ENCODE measurements at places on chromosomes 2 and 18.
A peak's percentile ranks its signal among the peaks of the same experiment; 100 is the strongest.

GRCh38 chr18:31973929-31974546 is 31.1 kb upstream of the TRAPPC8 start:
- DNase-seq: no peak

- peak; percentile 60 for DNase-seq
Observed at GRCh38 chr2:102187496-102188150, 800 bp downstream of the IL1RL2 start.

- DNase-seq: no peak
Observed at GRCh38 chr2:12895017-12895416, 178.3 kb downstream of the TRIB2 start.

DNA sequence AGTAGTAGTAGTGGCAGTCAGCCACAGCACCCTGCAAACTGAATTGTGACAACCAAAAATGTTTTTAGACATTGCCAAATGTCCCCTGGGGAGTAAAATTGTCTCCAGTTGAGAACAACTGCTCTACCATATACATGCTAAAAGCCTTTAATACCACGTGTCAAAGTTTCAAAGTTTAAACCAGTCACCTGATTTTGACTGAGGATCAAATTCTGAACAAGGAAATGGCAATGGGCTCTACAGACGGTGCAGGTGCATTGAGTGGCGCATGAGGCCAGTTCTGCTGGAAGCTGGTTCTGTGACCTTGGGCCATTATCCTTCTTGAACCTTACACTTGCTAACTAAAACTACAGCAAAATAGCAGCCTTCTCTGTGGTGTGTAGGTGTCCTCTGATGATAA is 85.0 kb downstream of the LIPG start:
- DNase-seq: no peak

GRCh38 chr18:72171596-72171995 is 372.5 kb downstream of the CBLN2 start:
- no peak for DNase-seq

- DNase-seq: peak; percentile 19
Observed at GRCh38 chr18:24659827-24660720, 199.6 kb downstream of the HRH4 start.

DNA sequence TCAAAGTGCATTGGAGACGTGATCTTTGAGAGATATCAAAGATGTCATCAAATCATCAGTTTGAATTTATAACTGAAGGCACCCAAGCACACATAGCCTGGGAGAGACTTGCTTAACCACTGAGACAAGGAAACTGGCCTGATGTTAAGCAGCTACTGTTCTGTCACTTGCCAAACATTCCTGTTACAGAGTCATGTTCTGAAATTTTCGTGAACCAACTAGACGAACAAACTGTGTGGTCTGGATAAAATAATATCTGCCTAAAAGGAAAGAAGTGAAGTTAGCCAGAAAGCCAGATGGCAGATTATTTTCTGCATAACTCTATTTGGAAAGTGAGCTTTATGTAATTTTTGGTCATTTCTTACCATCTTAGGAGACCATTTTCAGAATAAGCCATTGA is 51.4 kb downstream of the SPATS2L start:
- no peak for DNase-seq
